Spinal cord (tissue), 10 donors: ENCODE measurements at places on chromosomes 1 and 21.

DNA sequence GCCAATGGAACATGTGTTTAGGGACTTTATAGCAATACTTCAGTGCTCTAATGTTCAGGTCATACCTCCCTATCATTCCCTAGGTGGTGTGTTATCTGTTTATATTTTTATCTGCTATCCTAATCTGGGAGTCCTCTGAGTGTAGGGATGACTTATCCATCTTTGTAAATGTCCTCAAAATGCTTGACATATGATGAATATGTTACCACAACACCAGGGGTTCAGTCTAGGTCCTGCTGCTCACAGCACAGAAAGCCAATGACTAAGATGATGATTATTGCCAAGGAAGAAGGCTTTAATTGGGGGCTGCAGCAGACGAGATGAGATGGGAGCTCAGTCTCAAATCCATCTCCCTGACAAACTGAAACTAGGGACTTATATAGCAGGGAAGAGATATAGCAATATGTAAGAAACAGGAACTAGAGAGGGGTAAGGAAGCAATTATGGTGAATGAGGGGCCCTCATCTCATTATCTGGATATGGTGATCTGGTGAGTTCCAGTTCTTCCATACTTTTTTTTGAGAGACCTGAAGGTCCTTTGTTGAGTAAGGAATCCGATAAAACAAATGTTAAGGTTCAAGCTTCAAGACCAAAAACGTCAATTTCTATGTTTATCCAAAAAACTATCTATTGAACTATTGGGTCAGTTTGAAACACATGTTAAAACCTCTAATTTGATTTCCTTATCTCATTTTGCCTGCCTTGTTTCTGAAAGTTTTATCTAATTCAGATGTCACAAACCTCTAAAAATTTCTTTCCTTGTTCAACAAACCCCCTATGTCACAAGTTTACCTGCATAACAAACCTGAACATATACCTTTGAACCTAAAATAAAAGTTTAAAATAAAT lies 256.7 kb upstream of the CACYBP start:
- DNase-seq: no peak

DNA sequence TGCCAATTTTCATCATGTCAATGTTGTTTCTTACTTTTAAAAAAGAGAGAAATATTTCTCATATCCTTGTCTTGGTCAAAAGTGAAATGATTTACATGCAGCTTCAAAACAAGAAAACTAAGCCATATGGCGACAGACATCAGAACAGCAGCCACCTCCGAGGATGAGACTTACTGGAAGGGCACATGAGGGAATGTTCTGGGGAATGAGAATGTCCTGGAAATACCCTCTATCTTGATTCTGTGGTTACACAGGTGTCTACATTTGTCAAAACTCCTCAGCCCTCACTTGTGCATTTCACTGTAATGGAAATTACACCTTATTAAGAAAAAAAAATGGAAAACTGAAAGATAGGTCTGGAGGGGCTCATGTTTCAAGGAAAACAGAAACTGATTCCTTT lies 14.2 kb upstream of the ECE1 start:
- no peak for DNase-seq

GRCh38 chr1:16111771-16112595 lies 38.5 kb upstream of the FAM131C start:
- no peak for DNase-seq

- peak; percentile 54 for DNase-seq
Observed at GRCh38 chr1:237141502-237141901, 99.5 kb downstream of the RYR2 start.

DNA sequence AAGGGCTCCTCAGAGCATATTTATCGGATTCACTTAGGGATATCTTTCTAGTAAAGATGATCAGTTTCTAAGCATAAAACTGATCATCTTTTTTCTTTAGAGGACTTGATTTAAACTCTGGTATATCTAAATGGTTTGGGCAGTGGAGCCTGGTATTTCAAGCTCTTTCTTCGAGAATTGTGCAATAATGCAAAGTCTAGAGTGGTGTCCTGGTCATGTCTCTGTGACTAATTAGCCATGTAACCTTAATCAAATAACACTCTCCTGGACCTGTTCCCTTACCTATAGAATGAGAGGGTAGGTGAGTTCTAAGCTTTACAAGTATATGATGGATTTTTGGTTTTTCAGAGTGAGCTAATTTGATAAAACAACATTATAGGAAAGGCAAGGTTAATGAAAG lies 225.2 kb downstream of the RPS6KC1 start:
- DNase-seq: no peak

GRCh38 chr1:152002960-152003359 lies 9.3 kb upstream of the S100A10 start:
- no peak for DNase-seq

DNA sequence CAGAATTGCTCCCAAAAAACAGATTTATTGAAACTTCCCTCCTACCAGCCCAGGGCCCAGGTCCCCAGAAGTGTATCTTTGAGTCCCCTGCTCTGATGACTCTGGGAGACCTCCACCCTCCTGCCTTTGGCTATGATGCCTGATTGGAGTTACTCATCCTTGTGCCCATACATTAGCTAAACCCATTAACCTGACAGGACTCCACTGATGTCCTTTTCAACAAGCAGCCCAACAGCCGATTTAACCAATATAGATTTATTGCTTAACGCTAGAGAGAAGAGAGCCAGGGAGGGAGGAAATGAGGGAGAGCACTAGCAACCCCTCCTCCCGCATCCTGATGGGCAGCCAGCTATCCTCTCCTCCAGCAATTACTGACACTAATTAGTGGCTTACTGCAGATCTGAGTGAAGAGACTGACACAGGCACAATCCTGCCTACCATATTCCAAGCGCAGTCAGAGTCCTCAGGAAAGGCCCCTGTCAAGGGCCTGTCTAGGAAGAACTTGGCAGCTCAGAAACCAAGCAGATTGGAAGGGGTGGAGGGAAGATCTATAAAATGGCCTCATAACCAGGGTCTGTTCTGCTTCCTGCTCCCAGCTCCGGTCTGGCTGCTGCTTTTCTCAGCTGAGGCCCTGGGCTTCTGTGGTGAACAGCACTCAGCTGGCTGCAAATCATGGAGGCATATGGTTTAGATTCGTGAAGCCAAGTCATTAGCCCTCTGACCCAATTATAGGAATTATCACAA lies 484.5 kb upstream of the DAB1 start:
- peak; percentile 78 for DNase-seq

- DNase-seq: no peak
Observed at GRCh38 chr1:187390215-187390818, 561.6 kb downstream of the PLA2G4A start.

GRCh38 chr1:199780948-199781670 lies 246.4 kb upstream of the NR5A2 start:
- no peak for DNase-seq

GRCh38 chr1:15488371-15488770 lies 12.5 kb downstream of the CELA2B start:
- no peak for DNase-seq

DNA sequence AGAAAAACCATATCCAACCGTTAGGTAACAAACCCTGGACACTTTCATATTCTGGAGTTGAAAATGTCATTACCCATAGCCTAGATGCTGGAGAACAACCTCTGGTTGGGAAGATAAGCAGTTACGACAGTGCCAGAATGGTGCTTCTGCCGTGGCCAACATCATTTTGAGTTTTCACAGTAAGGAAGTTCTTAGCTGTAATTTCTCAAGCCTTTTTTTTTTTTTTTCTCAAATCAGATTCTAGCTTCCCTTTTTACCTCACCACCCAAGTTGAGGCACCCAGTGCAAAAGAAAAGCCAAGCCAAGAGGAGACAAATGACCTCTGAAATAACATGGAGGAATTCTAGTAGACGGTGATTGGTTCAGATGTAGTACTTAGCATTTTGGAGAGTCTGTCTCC lies 21.8 kb downstream of the PPT1 start:
- DNase-seq: no peak

- no peak for DNase-seq
Observed at GRCh38 chr1:63812071-63812700, 38.4 kb downstream of the ROR1 start.

GRCh38 chr1:245901037-245901436 lies 606.0 kb downstream of the SMYD3 start:
- no peak for DNase-seq

DNA sequence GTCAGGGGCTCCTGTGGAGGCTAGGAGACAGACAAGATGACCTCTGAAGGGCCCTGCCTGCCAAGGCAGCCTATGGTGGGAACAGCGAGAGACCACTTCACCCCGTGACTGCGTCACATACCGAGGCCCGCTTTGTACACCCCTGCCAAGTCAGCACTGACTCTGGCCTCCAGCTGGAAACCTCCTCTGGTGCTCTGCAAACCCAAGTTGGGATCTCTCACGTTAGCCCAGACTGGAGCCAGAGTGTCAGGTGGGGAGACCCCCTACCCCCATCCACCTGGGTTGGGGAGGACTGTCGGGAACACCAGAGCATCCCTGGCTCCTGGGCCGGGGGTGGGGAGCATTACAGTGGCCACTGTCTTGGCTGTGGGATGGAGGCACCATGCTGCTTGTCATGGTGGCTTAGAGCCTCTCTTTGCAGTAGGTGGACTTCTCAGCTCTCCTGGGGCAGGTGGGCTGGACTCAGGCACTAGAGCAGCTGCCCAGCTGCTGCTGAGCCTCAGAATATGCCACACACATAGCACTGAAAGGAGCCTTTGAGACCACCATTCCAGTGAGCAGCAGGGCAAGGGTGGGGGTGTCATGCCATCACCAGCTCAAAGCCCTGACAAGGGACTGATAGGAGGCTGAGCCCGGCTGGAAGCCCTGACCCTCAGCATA lies 50.4 kb downstream of the ELK4 start:
- DNase-seq: no peak
